DMS79 (cell line): ENCODE measurements at places on chromosomes 7 and 10.

DNA sequence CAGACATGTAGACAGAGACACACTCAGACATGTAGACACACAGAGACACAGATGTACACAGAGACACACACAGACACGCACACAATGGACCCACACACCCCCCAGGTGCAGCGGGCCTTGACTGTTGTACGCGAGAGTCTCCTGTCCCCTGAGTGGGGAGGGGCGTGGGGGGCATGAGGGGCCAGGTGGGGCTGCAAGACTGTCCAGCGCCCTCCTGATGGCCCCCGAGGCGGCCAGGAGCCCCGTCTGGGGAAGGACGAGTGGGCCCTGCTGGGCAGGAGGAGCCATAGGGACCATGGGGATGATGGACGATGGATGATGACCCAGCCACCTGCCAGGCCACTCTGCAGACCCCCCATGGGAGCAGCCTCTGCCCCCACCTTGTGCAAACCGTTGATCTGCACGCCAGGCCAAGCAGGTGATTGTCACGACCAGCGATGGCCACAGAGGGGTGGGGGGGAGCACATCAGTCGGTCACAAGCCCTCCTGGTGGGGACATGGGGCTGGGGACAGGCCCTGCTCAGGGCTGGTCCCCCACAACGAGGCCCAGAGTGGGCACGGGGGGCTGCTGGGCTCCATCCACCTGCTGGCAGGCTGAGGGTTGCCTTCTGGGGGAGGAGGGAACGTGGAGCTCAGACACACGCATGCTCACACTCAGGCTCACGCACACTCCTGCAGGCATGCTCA, 11.6 kb downstream of the VENTX start:
- DNase-seq: no peak

DNA sequence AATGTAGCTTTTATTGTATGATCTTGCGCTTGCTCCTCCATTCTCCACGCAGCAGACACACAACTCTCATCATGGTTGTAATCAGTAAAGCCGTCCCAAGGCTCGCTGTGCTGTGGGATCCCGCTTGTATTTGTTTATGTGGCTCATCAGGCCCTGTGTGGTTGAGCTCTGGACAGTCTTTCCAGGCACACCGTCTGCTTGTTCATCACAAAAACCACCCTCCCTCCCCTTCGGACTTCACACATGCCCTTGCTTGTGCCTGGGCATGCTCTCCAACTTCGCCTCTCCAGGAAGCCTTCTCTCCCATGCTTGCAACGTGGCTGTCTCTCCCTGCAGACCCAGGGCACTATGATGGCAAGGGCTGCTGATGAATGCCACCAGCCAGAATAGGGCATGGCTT, 62.4 kb downstream of the HK1 start:
- no peak for DNase-seq

DNA sequence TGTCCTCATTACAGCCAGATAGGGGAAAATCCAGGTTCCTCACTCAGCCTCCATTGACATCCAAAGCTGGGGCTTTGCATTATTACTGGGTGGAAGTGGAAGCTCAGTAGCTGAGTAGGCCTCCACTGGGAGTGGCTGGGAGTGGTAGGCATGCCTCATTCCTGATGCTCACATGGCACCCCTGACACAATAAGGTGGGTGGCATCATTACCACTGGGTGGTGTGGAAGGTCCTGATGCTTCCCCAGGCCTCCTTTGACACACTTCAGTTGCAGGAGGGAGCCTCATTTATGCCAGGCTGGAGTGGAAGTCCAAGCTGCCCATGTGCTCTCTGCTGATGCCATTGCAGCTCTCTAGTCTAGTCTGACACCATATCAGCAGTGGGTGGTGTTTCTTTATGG, 48.2 kb upstream of the GPR141 start:
- DNase-seq: no peak

- DNase-seq: no peak
These were observed 146.6 kb downstream of the CTNNA3 start for GRCh38 chr10:67549390-67549789.

DNA sequence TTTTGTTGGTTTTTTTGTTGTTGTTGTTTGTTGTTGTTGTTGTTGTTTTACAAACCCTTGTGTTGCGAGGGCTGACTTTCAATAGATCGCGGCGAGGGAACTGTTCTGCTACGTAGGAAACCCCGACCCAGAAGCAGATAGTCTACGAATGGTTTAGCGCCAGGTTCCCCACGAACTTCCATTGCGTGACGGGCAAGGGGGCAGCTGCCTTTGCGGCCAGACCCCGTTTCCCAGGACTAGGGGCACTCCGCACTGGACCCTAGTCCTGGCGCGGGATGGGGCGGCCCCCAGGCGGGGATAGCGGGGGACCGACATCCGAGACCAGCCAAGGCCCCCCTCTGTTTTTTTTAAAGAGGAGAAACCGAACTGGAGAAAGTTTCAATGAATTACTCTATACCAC, 119.6 kb downstream of the LRRTM3 start:
- DNase-seq: no peak

GRCh38 chr7:81685270-81685868, 84.5 kb downstream of the HGF start:
- DNase-seq: no peak

- DNase-seq: no peak
These were observed 15.8 kb upstream of the KMT2E start for GRCh38 chr7:104998040-104998752.

DNA sequence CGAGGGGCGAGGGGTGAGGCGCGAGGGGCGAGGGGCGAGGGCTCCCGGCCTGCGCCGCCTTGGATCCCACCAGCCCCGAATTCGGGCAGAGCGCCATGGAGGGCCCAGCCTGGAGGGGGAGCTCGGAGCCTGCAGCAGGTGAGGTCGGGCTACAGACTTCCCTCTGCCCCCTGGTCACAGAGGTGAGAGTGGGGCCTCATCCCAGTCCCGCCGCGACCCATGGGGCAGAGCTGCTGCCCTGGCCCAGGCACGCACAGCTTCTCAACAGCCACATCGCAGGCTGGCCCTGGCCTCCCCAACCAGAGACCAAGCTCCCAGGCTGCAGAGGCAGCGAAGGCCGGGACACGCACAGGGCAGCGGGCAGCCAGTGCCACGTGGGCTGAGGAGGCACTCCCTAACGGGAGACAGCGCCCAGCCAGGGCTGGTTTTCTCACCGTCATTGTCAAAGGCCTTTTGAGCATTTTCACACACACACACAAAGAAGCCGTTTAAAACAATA, 191.8 kb downstream of the PTPRN2 start:
- no peak for DNase-seq

- no peak for DNase-seq
These were observed 36.7 kb downstream of the GNA12 start for GRCh38 chr7:2807460-2807844.

GRCh38 chr10:120266022-120266421, 191.0 kb upstream of the PLPP4 start:
- DNase-seq: no peak

GRCh38 chr7:101241015-101241363, 3.4 kb upstream of the CLDN15 start:
- DNase-seq: no peak

GRCh38 chr10:113137941-113138685, 188.1 kb downstream of the TCF7L2 start:
- DNase-seq: no peak

DNA sequence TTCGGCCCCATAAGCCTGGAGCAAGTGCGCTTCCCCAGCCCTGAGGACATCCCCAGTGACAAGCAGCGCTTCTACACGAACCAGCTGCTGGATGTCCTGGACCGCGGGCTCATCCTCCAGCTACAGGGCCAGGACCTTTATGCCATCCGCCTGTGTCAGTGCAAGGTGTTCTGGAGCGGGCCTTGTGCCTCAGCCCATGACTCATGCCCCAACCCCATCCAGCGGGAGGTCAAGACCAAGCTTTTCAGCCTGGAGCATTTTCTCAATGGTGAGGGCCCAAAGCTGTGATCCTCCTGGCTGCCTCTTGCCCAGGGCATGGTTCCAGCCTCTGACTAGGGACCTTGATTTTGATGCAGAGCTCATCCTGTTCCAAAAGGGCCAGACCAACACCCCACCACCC, 10.1 kb downstream of the IRF5 start:
- no peak for DNase-seq

- DNase-seq: no peak
These were observed 48.7 kb upstream of the UBN2 start for GRCh38 chr7:139182363-139182762.

DNA sequence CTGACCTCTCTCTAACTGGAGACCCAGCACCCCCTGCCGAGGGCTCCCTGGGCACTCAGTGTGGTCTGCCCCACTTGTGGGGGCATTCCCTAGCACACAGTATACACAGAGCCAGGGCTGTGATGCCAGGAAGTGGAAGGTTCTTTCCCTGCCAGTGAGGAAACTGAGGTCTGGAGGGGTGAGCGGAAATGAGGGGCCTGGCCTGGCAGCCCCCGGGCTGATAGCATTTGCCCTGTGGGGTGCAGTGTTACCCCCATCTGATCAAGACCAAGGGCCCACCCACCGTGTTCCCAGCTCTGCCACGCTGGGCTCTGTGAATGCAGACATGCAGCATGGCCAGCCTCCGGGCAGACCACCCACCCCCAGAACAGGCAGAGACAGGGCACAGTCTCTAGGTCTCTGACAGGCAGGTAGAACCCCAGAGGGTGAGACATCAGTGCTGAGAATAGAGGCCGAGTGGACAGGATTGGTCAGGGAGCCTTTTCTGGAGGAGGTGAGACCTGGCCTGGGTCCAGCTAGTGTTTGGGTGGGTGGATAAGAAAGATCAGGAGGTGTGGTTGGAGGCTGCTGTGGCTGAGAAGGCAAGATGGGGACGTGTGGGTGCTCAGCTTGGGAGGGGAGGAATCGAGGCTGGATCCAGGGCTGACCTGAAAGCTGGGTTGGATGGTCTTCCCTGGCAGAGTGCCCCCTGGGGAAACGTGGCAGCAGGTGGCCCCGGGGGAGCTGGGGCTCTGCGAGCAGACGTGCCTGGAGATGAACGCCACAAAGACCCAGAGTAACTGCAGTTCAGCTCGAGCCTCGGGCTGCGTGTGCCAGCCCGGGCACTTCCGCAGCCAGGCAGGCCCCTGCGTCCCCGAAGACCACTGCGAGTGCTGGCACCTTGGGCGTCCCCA, 10.8 kb upstream of the ZNF862 start:
- DNase-seq: no peak

GRCh38 chr7:52843436-52843835, 192.0 kb upstream of the POM121L12 start:
- DNase-seq: no peak
